ENCODE measurements at places on chromosomes 7 and 10. TPM values are rescaled to one million over a fixed set of nuclear protein-coding genes. Genes with fewer than 3 reads are reported as not detected.

DNA sequence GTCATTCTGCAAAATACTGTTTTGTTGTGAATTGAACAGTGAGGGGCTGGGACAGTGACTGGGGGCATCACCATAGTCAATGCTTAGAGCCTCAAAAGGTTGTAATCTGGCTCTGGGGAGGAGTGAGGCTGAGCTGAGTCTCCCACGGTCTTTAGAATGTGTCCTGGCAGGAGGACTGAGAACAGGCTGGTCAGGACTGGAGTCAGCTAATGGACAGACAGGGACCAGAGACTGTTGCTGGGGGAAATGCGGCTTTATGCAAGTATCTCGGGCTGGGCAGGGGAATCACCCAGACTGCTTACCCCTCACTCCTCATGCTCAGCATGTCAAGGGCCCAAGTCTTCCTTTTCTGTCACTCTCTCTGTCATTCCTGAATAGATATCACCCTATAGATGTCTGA is 346.5 kb downstream of the TYW1 start:
- no peak for DNase-seq

DNA sequence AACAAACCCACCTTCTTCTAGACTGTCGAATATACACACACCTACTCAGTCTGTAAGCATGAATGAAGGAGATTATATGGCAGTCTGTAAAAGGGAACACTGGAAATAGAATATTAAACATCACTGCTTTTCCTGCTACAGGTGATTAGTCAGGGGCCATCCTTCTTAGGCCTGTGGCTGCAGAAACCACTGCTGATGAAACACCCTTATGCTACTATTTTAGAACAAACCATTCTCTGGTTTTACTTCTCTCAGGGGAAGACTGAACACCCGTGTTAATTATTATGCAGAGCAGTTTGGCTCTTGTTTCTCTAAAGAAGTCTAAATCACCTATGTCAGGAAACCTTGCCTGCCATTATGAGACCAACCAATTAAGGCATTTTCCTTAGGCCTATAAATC is 351.1 kb upstream of the KLF6 start:
- DNase-seq, result no peak

DNA sequence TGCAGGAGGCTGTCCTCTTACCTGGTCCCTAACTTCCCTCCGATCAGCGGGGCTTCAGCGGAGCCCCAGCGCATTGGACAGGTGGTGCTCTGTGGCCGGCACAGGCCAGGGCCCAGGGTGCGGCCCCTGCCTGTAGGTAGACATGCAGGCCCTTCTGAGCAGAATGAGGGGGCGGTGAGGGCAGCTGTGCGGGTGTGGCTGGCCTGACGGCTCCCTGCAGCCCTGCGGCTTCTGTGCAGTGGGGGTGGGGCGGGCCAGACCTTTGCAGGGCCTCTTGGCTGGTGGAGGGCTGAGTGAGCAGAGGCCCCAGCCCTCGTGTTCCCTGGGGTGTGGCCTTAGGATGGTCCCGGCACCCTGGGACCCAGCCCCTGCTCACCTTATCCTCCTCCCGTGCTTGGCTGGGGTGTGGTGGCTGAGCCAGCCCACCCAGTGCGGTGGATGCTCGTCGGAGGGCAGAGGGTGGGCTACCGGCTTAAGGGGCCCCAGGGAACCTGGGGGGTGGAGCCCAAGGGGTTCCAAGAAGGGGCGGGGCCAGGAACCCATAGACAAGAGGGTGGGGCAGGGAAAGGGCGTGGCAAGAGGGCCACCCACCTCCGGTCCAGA is 175.2 kb upstream of the TNRC18 start:
- DNase-seq, result no peak

DNA sequence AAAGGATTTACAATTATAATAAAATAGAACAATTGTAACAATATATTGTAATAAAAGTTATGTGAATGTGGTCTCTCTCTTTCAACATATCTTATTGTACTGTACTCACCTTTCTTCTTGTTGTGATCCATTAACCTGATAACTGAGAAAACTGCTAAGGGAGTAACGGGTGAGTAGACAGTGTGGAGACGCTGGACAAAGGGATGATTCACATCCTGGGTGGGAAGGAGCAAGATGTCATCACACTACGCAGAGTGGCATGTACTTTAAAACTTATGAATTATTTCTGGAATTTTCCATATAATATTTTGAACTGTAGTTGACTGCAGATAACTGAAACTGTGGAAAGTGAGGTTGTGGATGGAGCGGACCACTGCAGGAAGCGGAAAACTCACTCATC is 91.2 kb upstream of the PLPP4 start:
- DNase-seq, result no peak

- no peak for DNase-seq
Measured at GRCh38 chr7:155062411-155062810, 7.7 kb upstream of the HTR5A start.

DNA sequence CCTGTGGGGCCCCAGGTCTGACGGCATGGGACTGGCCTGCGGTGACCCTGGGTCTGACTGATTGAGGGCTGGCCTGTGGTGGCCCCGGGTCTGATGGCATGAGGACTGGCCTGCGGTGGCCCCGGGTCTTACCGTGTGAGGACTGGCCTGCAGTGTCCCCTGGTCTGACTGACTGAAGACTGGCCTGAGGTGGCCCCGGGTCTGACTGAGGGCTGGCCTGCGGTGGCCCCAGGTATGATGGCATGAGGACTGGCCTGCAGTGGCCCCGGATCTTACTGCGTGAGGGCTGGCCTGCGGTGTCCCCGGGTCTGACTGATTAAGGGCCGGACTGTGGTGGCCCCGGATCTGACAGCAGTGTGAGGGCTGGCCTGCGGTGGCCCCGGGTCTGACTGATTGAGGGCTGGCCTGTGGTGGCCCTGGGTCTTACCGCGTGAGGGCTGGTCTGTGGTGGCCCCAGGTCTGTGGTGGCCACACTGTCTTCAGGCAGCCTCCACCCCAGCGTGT is 10.9 kb downstream of the JAKMIP3 start:
- DNase-seq, result no peak

DNA sequence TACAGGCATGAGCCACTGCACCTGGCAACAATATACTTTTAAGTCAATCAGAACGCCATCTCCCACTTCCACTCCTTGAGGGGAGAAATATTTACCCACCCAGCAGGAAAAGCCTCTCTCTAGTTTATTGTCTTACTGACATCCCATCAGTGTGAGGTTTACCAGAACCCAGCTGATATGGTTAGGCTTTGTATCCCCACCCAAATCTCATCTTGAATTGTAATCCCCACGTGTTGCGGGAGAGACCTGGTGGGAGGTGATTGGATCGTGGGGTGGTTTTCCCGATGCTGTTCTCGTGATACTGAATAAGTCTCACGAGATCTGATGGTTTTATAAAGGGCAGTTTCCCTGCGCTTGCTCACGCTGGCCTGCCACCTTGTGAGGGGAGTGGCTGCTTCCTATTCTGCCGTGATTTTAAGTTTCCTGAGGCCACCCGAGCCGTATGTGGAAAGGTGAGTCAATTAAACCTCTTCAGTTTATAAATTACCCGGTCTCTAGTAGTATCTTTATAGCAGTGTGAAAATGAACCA is 37.5 kb upstream of the TPK1 start:
- no peak for DNase-seq

- no peak for DNase-seq
Measured at GRCh38 chr10:99364125-99364524, 35.0 kb downstream of the CNNM1 start.

DNA sequence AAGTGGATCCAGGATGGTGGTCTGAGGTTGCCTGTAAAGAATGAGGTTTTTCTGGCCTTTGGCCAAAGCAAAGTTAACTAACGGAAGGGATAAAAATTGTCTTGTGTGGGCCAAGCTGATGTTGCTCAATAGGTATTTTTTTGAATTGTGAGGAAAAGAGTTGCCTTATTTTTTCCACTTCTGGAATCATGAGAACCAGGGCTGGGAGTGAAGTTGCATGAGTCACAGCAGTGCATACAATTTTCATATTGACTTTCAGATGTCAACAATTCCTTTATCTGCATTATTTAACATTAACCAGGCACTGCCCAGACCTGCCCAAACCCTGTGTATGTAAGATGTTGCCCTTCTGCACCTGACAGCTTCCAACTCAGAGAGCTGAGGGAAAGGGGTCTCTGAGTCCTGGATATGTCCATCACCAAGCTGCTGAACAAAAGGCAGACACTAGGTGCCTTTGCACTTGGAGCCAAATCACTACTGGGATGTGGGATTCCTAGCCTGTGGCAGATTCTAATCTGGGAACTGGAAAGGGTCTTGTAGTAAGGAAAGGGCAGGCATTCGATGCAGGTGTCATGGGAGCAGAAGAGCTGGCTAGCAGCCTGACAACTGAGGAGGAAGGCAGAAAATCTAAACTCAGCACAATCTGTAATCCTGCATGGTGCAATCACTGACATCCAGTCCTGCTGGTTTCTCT is 52.3 kb upstream of the SLC35B4 start:
- DNase-seq, result no peak

DNA sequence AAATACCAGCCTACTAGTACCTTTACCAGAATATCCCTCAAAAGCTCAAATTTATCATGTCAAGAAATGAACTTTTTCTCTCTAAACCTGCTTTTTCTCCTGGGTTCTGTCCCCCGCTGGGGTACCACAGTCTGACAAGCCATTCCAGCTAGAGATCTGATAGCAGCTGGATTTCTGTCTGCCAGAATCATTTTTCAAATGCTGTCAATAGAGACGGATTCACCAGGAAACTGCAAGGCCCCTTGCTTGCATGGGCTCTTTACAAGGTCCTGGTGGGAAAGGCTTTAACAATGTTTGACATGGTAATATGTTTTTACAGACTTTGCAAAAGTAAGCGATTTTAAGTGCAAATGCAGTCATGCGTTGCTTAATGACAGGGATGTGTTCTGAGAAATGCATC is 4.9 kb upstream of the ANXA11 start:
- DNase-seq, result no peak

DNA sequence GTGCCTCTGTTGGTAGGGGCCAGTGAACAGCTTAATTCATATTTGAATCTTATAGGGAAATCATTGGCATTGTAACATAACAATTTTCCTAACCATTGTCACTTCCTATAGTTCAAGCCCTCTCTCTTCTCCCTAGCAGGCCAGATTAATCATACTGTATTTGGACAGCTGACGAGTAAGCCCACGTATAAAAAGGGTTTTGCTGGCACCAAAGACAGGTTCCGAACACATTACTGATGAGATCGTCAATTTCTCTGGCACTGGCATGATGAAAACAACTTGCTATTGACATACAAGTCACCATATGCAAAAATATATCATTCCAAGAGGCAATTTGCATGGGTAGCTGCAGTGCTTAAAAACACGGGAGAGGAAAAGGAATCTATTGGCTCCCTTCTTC is 891.1 kb upstream of the AUTS2 start:
- DNase-seq, result no peak

DNA sequence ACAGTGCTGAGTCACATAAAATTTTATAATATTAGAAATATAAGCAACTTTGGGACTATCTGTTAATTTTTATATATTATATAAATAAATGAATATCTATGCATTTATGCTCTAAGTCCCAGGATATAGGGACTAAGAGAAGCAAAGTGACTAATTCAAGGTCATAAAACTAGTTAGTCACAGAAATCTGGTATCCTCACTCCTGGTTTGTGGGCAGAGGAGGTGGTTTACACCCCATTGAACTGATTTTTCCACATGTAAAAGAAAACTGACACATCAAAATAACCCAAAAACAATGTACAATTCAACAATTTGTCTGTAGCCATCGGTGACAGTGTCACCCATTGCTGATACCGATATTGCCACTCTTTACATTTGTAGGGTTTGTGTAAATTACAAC is 3.0 kb downstream of the PCLO start:
- no peak for DNase-seq

NKX6-2 gene
- not detected for total RNA-seq

CARD11 gene
- total RNA-seq, result 87.5 TPM

- DNase-seq, result no peak
Measured at GRCh38 chr7:100266576-100267354, 40.7 kb upstream of the SPDYE3 start.

Data from activated T-cell treated with anti-CD3 and anti-CD28 coated beads, Interleukin-2, amount 50 U/mL, for 4 hours (primary cell).